ENCODE measurements at places on chromosomes 3 and 15. TPM values are rescaled to one million over a fixed set of nuclear protein-coding genes. Genes with fewer than 3 reads are reported as not detected.

- DNase-seq: no peak
Measured at GRCh38 chr15:62934236-62934971, 108.1 kb upstream of the TPM1 start.

DNA sequence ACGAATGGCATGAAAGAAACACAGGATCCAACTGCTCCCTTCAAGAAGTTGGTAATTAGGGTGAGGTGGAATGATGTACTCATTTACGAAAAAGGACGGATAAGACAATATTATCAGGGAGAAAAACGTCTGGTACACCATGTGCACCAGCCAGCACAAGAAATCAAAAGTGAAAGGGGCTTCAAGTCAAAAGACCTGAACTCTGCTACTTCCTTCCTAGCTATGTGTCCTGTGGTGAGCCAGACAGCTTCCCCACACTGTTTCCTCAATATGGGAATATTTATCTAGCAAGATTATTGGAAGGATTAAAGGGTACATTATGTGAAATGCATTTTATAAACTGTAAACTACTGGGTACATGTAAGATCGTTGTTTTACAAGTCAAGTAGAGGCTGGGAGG is 33.9 kb downstream of the RAB27A start:
- no peak for DNase-seq

DNA sequence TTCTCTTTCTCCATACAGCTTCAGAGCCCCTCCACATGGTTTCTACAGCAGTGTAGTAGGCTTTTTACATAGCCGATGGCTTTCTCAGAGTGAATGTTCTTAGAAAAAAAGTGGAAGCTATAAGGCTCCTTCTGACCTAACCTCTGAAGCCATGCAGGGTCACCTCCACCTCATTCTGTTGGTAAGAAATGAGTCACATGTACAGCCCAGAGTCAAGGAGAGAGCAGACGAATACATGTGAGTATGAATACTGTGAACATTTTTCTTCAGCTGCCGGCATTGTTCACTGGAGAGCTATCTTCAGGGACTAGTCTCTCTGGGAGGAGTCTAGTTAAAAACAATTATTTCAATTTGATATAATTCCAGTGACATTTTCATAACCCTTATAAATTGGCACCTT is 68.2 kb upstream of the THRB start:
- DNase-seq: no peak

DNA sequence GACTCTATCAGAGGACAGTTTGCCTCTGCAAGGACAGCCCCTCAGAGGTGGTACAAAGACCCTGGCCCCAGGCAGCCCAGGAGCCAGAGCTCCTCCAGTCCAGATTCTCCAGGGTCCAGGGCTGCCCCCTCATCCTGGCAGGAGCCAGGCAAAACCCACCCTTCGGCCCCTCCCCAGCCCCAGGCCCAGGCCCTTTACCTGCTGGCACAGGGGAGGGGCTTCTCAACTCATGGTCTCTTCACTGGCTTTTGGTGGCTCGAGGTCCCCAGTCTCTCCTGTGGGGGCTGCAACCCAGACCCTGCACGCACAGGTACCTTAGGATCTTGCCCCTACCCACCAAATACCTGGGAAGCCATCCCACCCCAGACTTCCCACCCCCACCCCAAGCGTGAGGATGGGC is 8.5 kb downstream of the NEIL1 start:
- no peak for DNase-seq

- DNase-seq: no peak
Measured at GRCh38 chr3:6601374-6601773, 259.5 kb upstream of the GRM7 start.

DNA sequence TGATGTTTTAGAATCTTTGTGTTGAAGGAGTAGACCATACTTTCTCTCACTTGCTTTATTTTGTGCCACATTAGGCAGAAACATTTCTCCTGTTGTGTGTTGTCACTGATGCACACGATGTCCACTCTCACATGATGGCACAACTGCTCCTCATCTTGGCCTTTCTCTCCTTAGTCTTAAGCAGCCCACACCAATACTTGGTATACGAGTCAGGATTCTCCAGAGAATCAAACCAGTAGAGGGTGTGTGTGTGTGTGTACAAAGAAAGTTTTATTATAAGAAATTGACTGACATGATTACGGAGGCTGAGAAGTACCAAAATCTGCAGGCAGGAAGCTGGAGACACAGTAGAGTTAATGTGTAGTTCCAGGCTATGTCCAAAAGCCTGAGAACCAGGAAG is 187.1 kb downstream of the ALCAM start:
- DNase-seq: no peak

DNA sequence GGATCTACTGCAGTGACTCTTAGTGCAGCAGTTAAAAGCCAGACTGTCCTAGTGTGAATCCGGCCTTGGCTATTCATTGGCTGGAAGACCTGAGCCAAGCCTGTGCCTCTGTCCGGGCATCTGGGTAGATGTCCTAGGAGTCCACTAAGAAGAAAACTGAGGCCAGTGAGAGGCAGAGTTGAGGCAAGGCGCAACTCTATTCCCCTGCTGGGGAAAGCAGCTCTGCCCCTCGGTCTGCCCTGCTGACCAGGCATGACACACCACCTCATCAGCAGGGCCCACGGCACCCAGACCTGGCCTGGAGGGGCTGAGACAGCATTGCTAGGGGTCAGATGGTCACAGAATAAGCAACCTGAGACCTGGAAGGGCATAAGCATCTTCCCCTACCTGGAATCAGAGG is 46.7 kb upstream of the ABHD2 start:
- no peak for DNase-seq

Gene SLC49A4
- 9.7 TPM for total RNA-seq

Gene ST3GAL6
- 11.0 TPM for total RNA-seq

Gene FBXO40
- 0.06 TPM for total RNA-seq

Gene RLBP1
- total RNA-seq: not detected

Gene IGF1R
- 95.2 TPM for total RNA-seq

All from uterus (tissue), 4 donors.